Cerebellar cortex (tissue), 1 donor: ENCODE measurements at places on chromosomes 4 and X.

DNA sequence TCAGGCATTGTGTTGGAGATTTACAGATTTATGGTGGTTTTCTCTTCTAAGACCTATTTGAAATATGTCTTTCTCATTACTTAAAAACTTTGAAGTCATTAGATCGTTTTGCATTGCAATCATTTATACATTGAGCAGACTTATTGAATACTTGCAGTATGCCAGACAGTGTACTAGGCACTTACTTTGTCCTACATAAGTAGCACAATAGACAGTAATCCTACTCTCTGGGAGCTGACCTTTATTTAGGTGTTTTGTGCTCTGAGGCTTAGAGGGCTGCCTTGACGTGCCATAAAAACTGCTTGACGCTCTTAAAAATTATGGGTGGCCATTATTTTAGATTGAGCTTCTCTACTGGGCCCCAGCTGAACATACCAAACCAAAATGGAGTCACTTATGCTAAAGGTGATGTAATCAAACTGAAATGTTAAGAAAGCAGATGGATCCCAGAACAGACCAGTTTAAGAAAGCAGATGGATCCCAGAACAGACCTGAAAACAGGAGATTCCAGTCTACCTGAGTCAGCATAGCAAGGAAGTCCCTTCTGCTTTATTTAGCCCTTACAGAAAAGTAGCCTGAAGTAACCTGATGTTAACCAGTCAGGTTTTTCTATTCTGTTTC is 42.4 kb downstream of the PTTG2 start:
- DNase-seq: no peak

DNA sequence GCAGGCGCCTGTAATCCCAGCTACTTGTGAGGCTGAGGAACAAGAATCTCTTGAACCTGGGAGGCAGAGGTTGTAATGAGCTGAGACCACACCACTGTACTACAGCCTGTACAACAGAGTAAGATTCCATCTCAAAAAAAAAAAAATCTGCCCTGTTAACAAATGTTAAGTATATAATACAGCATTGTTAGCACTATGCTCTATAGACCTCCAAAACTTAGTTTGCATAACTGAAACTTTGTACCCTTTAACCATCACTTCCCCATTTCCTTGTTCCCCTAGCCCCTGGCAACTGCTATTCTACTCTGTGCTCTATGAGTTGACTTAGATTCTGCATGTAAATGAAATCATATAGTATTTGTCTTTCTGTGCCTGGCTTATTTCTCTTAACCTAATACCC is 76.7 kb downstream of the TAB3 start:
- DNase-seq: no peak

GRCh38 chr4:52192721-52193135 is 141.6 kb downstream of the SPATA18 start:
- no peak for DNase-seq

DNA sequence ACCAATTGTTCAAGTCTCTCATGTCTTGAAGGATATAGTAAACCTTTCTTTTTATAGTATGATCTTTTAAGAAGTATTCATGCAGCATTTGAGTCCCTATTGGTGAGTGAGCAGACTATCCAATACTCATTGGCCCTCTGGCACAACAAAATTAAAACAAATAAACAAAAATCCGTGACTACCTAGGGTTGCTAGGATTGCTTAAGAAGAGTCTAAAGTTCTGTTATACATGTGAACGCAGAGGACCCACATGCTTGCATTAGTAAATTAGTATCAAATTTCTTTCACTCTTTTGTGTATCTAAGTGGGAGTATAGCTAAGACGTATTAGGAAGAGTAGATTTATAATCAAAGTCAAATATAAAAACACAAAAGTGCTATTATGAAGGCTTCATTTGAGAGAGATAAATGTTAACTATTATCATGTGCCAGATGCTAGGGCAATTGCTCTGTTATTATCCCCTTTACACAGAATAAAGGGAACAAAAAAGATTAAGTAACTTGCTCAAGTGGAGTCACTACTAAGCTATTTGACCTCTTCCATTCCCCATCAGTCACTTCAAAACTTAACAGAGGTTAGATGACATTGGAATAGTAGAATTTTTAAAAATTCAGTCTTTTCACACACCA is 29.2 kb upstream of the LARP1B start:
- no peak for DNase-seq

- DNase-seq: no peak
Measured at GRCh38 chrX:41512394-41512793, 65.3 kb downstream of the NYX start.

- DNase-seq: no peak
Measured at GRCh38 chr4:31598639-31599038, 878.5 kb downstream of the PCDH7 start.

DNA sequence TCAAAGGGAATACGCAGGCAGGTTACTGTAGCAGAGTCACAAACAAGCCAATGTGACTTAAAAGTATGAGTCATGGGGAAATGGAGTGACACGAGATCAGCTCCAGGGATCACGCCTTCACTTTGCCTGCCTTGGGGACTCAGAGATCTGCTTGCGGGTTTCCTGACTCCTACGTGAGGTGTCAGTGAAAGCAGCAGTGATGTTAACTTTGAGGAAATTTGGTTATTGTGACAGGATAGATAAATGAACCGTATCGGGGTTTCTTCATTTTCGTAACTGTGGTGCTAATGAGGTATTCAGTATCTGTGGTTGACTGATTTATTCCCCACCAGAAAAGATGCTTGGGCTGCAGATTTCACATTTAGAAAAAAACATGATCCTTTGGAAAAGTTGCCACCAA is 383.3 kb upstream of the ZFP42 start:
- DNase-seq: no peak

DNA sequence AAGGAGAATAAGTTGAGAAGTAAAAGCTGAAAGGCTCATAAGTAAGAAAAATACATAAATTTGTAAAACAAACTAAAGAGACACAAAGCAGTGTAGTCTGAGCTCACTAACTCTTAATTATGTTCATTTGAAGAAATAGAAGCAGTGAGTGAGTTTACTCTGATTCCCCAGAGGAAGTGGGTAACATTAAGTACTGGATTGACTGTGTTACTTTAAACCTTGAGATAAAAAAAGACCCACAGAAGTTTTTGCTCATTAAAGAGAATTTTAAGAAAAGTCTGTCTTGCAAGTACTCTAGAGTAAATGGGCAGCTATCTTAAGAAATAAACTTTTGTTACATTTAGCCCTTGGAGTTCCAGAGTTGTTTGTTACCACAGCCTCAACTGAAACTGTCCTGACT is 2466.9 kb downstream of the PCDH7 start:
- DNase-seq: no peak

DNA sequence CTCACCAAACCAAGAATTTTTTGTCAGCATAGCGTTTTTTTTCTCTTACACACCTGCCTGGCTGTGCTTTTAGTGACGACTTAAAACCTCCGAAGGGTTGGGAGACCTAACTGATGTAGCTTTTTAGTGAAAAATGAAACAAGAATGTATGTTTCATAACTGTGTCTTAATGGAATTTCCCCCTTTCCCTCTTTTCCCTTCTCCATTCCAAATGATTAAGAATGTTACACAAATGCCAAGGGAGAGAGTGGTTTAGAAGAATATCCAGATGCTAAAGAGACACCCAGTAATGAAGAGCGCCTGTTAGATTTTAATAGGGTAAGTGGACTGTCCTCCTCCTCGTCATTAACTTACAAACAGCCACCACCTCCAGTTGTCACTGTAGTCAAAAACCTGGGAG is 33.2 kb upstream of the TBC1D14 start:
- DNase-seq: no peak

- no peak for DNase-seq
Measured at GRCh38 chrX:81316163-81316562, 114.3 kb downstream of the SH3BGRL start.

DNA sequence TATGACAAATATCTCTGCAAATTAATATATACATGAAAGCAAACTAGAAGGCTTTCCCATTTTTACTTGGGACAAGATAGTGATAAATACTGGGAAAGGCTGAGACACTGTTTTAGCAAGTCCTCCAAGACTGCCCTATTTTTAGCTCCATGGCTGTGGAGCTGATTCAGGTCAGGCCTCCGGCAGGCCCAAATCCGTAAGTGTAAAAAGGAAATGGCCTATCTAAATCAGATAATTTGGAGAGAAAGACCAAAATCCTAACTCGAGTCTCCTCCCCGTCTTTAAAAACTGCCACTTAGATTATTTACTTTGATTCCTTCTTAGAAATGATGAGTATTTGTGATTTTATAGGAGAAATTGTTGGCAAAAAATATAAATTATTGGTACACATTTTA is 2.9 kb downstream of the OTUD4 start:
- peak; percentile 60 for DNase-seq

DNA sequence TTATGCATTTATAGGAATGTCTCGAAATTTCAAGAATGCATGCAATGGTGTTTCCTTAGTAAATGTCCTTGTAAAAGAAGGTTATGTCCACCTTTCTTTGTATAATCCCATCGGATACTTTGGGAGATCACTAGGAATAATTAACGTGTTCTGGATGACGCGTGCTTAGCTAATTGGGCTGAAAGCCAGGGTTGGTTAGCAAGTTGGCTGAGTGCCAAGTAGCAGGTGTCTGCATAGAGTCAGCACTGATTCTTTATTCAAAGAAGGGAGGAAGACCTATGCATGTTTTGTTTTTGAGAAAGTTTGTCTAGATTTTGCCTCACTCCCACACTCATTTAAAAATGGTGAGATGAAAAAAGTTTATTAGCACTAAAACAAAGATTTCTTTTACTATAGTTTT is 144.6 kb downstream of the SOX3 start:
- DNase-seq: peak; percentile 0

DNA sequence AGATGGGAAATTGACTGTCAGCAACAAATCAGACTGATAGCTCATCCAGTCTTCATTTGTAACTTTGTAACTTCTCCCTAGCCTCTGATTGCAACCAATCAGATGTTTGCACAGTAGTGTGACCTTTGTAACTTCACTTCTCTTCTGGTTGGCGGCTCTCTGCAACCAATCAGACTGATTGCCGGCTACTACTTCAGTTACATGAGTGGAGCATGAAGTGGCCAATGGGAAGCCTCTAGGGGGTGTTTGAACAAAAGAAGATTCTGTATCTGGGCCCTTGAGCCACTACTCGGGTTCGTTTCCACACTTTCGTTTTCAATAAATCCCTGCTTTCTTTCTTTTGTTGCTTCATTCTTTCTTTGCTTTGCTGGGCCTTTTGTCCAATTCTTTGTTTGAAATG is 1285.8 kb downstream of the TECRL start:
- no peak for DNase-seq

- DNase-seq: no peak
Measured at GRCh38 chr4:154658680-154659405, 46.4 kb upstream of the FGG start.
